ENCODE measurements at places on chromosomes 3 and 15.

DNA sequence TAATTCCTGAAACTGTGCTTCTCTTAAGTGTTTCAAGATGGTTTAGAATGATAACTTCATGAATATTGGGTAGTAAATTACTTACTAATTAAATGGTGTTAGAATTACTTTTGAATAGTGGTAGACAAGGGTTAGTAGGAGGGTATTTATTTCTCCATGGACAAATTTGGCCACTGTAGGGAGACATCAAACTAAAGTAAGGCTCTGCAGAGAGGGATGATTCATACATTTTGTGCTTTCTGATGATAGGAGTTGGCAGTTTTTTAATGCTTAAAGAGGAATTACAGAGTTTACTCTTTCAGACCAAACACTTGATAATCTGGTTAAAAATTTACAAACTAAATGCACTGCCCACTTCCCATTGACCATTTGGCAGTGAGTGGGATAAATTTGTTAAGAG lies 127.6 kb downstream of the NAALADL2 start:
- DNase-seq, result no peak

DNA sequence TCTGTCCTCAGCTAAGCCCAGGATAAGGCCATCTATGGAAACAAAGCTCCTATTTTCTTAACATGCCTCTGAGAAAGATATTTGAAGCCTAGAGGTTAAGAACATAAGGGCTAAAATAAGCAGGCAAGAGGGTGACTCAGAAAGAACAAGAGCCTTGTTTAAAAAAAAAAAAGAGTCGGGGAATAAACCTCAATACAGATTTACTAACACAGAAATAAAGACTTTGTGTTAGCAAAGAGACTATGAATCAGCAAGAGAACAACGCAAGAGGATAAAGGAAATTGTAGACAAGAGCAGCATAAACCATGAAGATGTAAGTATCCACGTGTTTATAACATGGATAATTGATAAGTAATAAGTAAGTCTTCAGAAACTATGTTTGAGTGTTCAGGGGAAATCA lies 36.0 kb downstream of the RAB27A start:
- no peak for DNase-seq

DNA sequence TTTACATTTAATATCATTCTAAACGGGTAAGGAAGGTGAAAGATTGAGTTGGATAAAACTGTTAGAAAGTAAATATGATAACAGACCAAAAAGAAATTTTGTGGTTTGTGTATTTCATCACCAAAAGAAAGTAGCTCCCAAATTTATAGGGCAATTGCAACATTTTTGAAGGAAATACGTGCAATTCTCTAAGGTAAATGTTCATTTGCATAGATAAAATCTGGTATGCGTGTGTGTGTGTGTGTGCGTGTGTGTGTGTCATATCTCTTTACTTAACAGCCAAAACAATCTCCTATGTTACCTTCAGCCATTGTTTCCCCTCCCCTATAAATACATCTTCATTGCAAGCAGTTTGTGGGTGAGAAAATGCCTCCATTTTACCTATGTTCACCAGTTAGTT lies 208.4 kb downstream of the TNIK start:
- DNase-seq, result no peak

DNA sequence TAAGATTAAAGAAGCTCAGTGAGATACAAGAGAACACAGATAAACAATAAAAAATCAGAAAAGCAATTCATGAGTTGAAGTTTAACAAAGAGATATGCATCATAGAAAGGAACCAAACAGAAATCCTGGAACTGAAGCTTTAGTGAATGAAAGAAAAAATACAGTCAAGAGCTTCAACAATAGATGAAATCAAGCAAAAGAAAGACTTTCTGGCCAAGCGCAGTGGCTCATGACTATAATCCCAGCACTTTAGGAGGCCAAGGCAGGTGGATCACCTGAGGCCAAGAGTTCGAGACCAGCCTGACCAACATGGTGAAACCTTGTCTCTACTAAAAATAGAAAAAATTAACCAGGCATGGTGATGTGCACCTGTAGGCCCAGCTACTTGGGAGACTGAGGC lies 301.6 kb upstream of the MANF start:
- no peak for DNase-seq

- DNase-seq, result no peak
These were observed 29.0 kb downstream of the CCR3 start for GRCh38 chr3:46271209-46271745.

GRCh38 chr3:195010551-195011100 lies 260.3 kb downstream of the XXYLT1 start:
- DNase-seq, result no peak

DNA sequence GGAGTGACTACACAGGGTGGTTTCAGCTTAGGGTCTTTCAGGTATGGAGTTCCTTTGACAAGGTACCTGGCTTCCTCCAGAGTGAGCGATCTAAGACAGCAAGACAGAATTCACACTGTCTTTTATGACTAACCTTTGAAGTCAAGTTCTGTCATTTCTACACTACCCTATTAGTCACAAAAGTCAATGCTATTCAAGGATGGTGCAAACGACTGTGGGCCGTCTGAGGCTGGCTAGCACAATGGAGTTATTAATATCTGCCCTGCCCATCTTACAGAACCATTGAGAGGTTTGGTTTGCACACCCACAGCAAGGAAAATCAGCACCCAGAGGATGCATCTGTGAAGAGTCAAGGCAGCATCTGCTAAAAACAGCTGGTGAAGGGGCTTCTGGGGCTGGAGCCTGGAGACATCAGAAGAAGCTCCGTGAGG lies 62.9 kb upstream of the XCR1 start:
- no peak for DNase-seq

DNA sequence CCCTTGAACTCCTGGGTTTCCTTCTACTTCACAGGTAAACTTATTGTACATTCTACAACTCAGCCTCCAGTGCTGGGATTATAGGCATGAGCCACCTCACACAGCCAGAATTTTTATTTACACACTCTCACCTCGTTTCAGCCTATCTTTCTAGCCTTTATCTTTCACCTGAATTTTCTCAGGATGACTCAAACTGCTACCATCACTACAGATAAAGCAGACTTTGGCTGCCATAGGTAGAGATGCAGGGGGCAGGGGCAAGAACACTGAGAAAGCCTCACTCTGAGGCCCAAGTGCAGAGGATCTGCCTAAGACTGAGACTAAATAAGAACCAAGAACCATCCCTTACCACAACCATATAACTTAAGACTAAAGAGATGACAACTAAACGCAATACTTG lies 59.0 kb downstream of the ETFA start:
- DNase-seq, result no peak

DNA sequence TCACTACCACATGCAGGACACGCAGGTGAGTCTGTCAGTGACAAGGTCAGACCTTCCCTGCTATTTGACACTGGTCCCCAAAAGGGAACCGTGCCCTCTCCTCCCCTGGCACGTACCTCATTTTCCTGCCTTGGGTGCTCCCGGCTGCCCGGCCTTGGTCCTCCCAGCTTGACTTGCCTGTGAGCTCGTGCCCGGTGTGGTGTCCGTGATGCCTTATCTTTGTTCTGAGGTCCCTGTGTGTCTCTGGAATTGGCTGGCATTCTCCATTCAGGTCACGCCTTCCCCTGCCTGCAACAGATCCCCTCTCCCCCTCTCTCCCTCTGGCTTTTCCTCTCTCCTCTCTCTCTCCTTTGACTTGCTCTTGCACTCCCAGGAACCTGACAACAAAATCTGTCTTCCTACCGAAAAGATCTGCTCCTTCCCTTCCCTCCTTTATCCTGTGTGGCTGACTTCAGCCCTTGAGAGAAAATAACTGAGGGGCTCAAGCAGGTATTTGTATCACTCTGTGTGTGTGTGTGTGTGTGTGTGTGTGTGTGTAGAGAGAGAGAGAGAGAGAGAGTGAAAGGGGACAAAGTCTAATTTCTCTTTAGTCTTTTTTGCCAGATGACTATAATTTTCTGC lies at the start of gene MASP1:
Gene MASP1, minus strand, starts transcription at position 226 of the 621 bp plus-strand sequence. Its CDS starts 105 bp downstream, at position 121.
- no peak for DNase-seq

DNA sequence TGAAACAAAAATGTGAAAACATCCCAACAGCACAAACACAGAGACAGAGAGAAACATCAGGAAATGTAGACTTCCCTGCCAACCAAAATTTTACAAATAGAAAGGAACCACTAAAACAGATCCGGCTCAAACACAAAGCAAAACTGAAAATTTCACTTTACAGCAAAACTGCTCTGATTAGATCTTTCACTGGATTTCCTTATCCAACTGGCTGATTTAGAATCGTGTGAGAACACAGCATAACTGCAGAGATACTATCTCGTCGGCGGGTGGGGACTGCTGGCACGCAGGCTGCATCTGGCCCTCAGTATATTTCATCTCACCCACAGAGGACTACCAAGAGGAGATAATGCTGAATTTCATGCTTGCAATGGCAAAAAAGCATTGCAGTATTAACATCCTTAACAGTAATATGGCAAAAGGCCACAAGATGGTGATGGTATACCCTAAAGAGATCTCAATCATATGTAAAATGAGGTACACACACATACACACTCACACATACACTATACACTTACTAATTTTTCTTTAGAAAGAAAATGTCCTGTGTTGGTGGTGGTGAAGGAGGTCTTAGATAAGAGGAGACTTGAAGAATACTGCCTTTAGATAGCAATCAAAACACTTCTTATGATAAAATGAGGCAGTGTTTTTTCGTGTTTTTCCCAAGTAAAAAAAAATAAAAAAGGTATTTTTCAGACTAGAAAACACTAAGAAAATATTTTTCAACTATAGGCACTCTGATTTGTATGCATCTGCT lies 10.6 kb upstream of the LEO1 start:
- DNase-seq, result peak; percentile 3

- DNase-seq, result no peak
These were observed 141.6 kb downstream of the DNAJB8 start for GRCh38 chr3:128324911-128325592.

DNA sequence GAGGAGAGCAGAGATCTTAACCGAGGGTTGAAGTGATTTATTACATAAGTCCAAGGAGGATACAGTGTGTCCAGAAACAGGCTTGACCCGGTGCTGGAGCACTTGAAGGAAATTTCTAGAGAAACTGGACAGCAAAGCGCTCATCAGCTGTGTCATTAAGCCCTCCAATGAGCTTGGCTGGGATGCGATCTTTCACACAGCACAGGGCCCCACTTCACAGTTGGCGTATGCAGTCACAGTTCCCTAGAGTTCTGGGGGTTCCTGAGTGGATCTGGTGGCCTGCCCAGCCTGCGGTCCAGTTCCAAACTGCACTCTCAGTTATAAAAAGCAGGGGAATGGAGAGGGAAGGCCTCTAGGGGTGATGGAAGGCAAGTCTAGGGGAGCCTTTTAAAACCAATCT lies 13.6 kb downstream of the ST8SIA2 start:
- no peak for DNase-seq

DNA sequence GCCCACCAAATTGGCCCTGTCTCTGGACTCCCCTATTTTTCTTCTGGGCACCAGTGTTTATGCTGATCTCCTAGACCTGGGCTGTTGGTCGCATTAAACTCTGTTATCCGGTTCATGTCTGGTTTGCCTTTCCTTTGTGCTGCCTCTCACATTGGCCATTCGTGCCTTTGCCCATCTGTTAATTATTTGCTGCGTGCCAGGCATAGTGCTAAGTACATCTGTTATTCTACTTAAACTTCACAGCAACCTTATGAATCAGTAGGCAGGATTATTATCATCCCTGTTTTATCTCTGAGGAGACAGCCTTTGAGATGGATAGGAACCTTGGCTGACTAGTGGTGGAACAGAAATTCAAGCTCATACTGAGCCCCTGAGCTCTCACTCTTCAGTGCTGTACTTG lies 76.0 kb downstream of the THSD4 start:
- DNase-seq, result no peak

GRCh38 chr15:29612096-29612495 lies 210.2 kb downstream of the TJP1 start:
- DNase-seq, result no peak

DNA sequence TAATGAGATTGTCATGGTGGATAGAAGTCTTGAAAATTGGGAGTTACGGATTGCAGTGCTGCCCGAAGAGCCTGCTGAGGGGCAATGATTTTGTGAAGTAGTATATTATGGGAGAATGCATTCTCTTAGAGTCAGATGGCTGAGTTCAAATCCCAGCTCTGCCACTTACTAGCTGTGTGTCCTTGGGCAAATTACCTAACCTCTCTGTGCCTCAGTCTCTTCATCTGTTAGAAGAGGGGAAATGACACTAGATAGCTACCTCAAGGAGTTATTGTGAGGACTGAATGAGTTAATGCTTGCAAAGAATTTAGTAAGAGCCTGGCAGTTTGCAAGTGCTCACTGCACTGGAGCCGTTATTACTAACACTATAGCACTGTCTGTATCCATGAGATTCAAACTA lies 15.4 kb downstream of the FGD5 start:
- DNase-seq, result no peak

DNA sequence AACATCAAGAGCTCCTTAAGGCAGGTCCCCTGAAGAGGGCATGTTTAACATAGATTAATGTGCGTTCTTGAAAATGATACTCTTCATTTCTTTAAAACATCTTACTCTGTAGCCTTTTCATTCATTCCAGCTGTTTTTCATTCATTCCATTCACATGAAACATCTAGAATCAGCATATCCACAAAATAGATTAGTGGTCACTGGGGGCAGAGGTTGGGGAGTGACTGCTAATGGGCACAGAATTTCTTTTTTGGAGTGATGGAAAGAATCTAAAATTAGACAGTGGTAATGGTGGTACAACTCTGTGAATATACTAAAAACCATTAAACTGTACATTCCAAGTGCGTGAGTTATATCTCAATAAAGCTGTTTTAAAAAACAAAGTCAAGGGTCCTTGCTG lies 15.4 kb upstream of the CXCR6 start:
- DNase-seq, result no peak

DNA sequence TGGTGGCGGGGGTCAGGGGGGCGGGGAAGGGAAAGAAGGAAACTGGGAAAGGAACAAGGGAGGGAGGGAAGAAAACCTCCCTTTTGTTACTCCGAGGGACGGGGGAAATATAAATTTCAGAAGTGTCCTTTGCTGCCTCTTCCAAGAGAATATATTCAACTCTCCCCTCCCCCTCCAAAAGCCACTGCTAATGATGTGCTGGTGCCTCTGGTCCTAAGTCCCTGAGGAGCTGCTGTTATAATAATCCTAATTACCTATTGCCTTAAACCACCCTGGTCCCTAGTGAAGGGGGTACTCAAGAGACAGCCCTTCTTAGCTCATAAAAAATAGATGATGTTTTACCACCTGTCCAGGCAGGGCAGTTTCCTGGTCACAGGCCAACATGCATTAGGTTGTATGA lies 118.3 kb upstream of the TRIM42 start:
- DNase-seq, result no peak

DNA sequence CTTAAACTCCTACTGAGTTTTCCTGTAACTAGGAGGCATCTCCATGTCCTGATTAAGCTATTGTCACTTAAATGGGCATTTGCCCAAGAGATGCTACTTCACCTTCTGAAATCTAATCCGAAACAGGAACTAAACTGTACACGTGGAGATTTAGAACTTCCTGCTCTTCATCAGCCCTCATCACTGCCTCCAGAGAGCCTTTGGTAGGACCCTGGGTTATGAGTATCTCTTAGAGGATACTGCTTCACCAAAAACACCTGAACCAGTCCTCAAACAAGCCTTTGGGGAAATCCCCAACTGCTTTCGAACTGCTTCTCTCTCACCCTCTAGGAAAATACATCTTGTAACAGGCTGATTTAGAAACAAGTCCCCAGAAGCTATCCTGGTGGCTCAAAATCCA lies 320.3 kb downstream of the GAP43 start:
- DNase-seq, result no peak

GRCh38 chr3:117473981-117474538 lies 764.5 kb downstream of the TUSC7 start:
- no peak for DNase-seq

- peak; percentile 21 for DNase-seq
These were observed 114.8 kb downstream of the DLG1 start for GRCh38 chr3:197183582-197183981.

Measured in nucleus accumbens (tissue), 56 donors.